Cerebellum (tissue), 4 donors: ENCODE measurements at places on chromosomes 12 and 14. TPM values are rescaled to one million over a fixed set of nuclear protein-coding genes. Genes with fewer than 3 reads are reported as not detected.

- DNase-seq = no peak
Measured at GRCh38 chr14:80584744-80585505, 356.6 kb downstream of the CEP128 start.

DNA sequence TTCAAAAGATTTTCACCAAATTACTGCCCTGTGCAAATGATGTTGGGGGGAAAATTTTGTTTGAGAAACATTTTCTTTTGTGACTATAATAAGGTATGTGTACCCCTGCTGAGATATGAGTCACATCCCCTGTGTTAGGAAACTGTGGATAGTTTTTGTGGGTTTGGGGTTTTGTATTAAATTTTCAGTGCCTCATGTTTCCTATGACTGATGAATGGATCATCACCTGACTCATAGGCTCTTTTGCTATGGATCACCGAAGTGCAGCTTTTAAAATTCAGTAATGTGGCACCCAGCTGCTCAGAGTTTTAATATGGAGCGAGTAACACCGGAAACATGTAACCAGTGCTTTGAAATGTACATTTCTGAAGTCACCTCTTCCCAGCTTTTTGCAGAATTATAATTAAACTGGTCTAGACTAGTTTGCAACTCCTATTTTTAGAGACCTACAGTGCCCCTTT, 167.4 kb upstream of the HMGA2 start:
- DNase-seq = no peak

GRCh38 chr14:33842299-33842698, 108.6 kb downstream of the EGLN3 start:
- no peak for DNase-seq

GRCh38 chr14:90624227-90624626, 192.0 kb downstream of the TTC7B start:
- no peak for DNase-seq

- DNase-seq = no peak
Measured at GRCh38 chr12:117225179-117225578, 34.9 kb upstream of the FBXO21 start.

- no peak for DNase-seq
Measured at GRCh38 chr14:103535891-103536565, 7.0 kb downstream of the TRMT61A start.

The NPFF gene
- not detected for total RNA-seq

The IRAK3 gene
- 12.6 TPM for total RNA-seq
